ENCODE measurements at places on chromosomes 2 and 18. TPM values are rescaled to one million over a fixed set of nuclear protein-coding genes. Genes with fewer than 3 reads are reported as not detected.

Gene KCNG2
- total RNA-seq: not detected

Gene ACTR2
- 382 TPM for total RNA-seq

Gene CDH19
- not detected for total RNA-seq

Gene B4GALT6
- 0.64 TPM for total RNA-seq

Gene STPG4
- not detected for total RNA-seq

Gene CDH20
- 0.09 TPM for total RNA-seq

Gene PXDN
- total RNA-seq: 0.14 TPM

Gene FSHR
- not detected for total RNA-seq

All from activated naive CD4-positive, alpha-beta T cell treated with anti-CD3 and anti-CD28 coated beads, Interleukin-2, amount 50 U/mL, for 72 hours (primary cell).